ENCODE measurements at places on chromosomes 7 and 10.

DNA sequence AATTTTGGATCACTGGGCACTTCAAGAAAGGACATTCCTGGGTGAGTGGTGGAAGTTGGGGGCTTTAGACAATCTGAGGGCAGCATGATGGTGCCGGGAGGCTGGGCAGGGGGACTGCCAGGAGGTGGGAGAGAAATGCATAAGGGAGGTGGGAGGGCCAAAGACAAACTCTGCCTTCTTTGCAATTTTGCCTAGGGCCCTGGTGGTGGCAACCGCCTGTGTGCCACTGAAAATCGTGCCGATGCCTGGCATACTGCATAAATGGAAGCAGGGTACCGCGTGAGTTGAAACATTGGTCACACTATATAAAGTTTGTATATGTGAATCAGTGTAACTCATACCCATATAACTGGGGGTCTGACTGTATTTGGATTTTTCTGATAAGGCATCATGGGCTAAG lies 3.3 kb downstream of the LUC7L2 start:
- no peak for DNase-seq

GRCh38 chr10:114081911-114082583 lies 38.4 kb downstream of the ADRB1 start:
- no peak for DNase-seq

- DNase-seq, result no peak
These were observed 35.6 kb downstream of the POLL start for GRCh38 chr10:101552442-101552841.

GRCh38 chr7:152899004-152899403 lies 139.5 kb downstream of the ACTR3B start:
- no peak for DNase-seq

- DNase-seq, result no peak
These were observed 68.8 kb upstream of the ABLIM1 start for GRCh38 chr10:114726820-114727271.

DNA sequence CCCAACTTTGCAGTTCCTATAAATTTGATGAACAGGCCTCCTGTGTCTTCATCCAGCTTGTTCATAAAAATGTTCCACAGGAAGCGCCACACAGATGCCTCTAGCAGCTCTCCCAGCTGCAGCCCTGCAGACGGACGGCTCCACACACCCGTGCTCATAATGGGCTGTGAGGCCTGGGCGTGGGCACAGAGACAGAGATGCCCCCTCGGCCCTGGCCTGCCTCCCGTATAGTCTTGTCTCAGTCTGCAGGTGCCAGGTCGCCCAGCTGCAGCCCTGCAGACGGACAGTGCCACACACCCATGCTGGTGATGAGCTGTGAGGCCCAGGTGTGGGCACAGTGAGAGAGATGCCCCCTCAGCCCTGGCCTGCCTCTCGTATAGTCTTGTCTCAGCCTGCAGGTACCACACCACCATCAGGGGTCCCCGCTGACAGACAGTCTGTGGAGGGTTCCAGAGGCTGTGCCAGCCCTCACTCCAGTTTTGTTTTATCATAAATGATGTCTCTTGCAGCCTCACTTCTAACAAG lies 189.9 kb downstream of the TCERG1L start:
- no peak for DNase-seq

- DNase-seq, result no peak
These were observed 98.4 kb upstream of the STEAP1B start for GRCh38 chr7:22598318-22598920.

DNA sequence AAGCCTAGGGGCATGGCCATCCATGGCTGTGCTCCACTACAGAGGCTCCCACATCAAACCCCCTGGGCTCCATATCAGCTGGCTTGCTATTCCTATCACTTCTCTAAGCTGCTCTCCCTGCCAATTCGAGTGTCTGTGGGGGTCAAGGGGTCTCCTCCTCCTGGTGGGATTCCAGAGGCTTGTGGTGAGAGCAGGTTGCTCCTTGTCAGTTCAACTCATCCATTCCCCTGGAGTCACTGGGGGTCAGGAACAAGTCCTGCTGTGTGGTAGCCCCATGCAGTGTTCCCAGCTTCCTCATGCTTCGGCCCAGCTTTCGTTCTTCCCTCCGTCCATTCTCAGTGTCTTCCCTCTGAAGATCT lies 86.6 kb upstream of the UNC5B start:
- DNase-seq, result no peak

DNA sequence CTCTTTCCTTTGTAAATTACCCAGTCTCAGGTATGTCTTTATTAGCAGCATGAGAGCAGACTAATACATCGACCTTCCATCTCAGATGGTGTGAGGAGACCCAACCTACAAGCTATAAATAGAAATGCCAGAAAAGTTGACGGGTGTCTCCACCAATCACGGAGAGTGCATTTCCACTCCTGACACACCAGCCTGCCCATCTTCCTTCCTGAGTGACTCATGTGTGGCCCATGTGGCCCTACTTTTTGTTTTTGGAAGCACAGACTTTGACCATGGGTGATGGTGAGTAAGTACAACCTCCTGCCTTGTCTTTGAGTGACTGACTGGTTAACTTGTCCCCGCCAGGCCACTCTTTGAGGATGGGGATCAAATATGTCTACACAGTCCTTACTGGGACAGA lies 147.0 kb downstream of the OAT start:
- DNase-seq, result no peak

DNA sequence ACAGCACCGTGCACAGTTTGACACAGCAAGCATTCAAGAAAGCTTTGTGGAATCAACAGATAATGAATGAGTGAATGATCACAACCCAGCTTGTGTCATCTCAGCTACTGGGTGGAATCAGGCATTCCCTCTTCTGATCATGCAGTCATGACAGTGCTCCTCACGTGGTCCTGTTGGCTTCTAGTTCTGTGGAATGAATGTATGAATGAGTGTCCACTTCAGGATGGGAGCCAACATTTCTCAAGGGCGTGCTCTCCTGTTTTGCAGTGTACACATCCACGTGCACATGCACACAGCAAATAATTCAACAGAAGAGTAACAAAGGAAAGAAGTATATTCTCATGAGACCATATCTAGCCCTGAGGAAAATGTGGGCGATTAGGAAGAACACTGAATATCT lies 133.1 kb upstream of the NPVF start:
- DNase-seq, result no peak

DNA sequence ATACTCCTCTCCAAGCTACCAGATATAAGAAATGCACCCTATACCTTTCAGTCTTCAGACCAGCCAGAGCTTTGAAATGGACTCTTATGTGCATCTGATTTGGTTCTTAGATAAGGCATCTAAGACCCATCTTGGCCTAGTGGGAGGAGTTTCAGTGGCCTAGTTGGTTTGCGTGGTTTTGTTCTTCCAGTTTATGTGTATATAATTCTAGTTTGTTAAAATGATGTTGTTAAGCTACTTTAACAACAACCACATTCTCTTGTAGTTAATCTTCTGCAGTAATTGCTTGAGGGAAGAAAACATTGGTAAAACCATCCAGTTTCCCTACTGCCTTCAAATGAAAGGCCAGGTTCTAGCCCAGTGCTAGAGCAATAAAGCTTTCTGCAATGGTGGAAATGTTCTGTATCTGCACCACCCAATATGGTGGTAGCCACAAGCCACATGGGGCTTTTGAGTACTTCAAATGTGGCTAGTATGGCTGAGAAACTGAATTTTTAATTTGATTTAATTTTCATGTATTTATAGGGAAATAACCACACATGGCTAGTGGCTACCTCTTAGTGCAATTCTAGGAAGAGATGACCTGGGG lies 66.3 kb downstream of the KLHDC10 start:
- no peak for DNase-seq

DNA sequence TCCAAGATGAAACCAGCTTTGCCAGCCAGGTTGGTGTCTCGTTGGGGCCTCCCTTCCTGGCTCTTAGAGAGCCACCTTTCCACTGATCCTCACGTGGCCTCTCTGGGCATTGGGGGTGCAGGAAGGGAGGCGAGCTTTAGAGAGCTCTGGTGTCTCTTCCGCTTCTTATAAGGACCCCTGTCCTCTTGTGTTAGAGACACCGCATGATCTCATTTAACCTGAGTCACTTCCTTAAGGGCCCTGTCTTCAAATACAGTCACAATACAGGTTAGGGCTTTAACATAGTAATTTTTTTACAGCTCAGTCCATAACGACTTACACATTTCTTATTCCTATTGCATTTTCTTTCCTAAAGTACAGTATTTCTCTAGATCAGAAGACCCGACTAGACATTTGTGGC lies 535.8 kb downstream of the SDK1 start:
- DNase-seq, result no peak

DNA sequence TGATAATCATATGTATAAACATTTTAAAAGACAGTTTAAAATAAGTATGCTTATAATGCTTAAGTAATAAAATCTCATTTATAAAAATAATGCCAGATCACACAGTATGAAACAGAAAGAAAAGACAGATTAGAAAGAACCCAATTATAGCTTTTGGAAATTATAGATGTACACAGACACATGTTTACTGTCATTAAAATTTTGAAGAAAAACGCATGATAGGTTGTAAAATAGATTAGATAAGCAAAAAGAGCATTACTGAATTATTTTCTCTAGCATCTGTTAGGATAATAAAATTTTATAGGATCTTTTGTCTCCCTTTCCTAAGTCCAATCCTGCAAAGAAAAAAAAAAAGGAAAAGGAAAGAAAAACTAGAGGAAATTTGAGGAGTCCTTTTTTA lies 1107.3 kb upstream of the LRRN3 start:
- no peak for DNase-seq

- DNase-seq, result no peak
These were observed 24.3 kb upstream of the GPR146 start for GRCh38 chr7:1019789-1020610.

Data from C1 segment of cervical spinal cord (tissue), 14 donors.